Mucosa of gallbladder (tissue), 1 donor: ENCODE measurements at places on chromosomes 2 and 18. TPM values are rescaled to one million over a fixed set of nuclear protein-coding genes. Genes with fewer than 3 reads are reported as not detected.

GRCh38 chr18:76445741-76446232, 49.3 kb downstream of the ZNF516 start:
- no peak for DNase-seq

GRCh38 chr2:239436669-239437335, 36.0 kb upstream of the HDAC4 start:
- DNase-seq, result no peak

GRCh38 chr2:831622-832021, 119.0 kb upstream of the SNTG2 start:
- DNase-seq, result no peak

DNA sequence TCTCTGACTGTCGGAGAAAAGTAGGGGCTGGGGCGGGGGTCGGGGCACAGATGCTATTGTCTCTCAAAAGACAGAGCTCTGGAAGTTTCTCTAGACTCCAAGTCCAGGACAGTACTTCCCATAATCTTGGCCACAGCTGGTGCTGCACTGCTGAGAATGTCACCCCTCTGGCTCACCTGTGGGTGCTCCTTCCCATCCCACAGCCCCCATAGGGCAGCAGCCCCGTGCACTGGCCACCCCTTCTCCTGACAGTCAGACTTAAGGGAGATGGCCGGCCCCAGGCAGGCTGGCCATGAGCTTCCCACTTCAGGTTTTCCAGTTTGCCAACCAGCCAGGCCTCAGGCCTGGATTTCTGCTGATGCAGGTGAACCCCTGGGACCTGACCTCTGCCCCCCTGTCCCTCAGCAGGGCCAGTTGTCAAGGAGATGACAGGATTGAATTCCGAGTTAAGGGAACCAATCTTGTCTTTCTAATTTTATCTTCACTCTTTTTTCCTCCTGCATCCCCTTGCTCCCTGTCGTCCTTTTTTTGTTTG, 30.2 kb upstream of the BOD1L2 start:
- DNase-seq, result no peak

The KCNG3 gene
- 0.12 TPM for total RNA-seq

The TMSB10 gene
- 999 TPM for total RNA-seq

DNA sequence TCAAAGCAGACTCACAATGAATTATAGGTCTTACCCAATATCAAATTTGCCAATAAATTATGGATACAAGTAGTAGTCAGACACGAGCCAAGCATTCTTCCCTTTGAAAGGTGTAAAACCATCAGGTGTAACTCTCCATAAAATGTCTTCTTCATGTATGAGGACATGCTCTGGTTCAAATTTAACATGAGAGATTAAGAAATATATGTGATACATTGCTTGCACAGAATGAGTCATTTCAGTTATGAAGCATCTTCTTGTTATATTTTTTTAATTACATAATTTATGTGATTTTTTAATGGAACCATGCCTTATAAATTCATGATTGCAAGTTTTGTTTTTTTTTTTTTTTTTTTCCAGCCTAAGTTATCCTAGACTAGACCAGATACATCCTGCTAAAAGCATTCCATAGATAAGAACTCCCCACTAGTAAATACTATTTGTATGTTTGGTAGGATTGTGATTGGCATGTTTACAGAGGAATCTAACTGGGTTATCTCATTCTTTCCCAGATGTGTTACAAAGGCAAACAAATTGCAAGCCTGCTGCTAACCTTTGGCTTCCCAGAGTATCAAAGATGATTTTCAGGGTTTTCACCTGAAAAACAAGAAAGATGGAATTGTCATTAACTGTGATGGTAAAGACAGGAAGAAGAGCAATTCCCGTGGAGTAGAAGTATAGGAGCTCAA, 621.9 kb downstream of the XIRP2 start:
- no peak for DNase-seq
